ENCODE measurements at places on chromosomes 6 and 20.

- peak; percentile 82 for DNase-seq
Observed at GRCh38 chr20:32894026-32894483, 35.3 kb downstream of the EFCAB8 start.

GRCh38 chr6:4606016-4606415 is 170.2 kb upstream of the CDYL start:
- DNase-seq, result no peak

DNA sequence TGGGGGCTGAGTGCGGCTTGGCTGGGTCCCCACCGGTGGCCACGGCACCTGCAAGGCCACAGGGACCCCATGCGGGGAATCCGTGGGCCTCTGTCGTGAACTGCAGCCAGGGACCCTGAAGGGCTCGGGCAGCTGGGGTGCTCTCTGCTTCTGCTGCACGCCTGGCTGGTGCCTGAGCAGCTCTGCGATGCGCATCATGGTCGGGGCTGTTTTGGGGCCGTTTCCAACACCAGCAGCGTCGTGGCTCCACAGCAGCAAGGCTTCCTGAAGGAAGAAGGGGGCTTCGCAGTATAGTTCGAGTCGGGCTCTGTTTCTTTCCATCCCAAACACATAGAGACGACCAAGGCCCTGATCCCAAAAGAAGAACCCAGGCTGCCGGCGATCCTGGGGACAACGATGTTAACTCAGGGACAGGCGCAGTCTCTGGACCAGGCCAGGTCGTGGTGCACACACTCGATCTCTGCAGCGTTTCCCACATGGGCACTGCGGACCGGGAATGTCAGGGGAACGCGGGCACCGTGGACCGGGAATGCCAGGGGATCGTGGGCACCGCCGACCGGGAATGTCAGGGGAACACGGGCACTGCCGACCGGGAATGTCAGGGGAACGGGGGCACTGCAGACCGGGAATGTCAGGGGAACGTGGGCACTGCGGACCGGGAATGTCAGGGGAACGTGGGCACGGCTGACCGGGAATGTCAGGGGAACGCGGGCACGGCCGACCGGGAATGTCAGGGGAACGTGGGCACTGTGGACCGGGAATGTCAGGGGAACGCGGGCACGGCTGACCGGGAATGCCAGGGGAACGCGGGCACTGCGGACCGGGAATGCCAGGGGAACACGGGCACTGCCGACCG is 36.8 kb upstream of the BHLHE23 start:
- no peak for DNase-seq

- no peak for DNase-seq
Observed at GRCh38 chr6:102064142-102064541, 670.6 kb downstream of the GRIK2 start.

GRCh38 chr20:47143657-47144056 is 212.8 kb downstream of the ZMYND8 start:
- no peak for DNase-seq

Measured in HuH-7 (cell line).